Activated T-helper 1 cell treated with anti-CD3 and anti-CD28 coated beads, Interleukin-12 subunit alpha, Interleukin-12 subunit beta, Interleukin-2, Interleukin-4 antibody, amounts not matched to agents 30 ng/mL and 10 ng/mL and 1 ng/mL, durations not matched to agents 14 hours and 24 hours and 36 hours (primary cell): ENCODE measurements at places on chromosomes 2 and 18. TPM values are rescaled to one million over a fixed set of nuclear protein-coding genes. Genes with fewer than 3 reads are reported as not detected.

DNA sequence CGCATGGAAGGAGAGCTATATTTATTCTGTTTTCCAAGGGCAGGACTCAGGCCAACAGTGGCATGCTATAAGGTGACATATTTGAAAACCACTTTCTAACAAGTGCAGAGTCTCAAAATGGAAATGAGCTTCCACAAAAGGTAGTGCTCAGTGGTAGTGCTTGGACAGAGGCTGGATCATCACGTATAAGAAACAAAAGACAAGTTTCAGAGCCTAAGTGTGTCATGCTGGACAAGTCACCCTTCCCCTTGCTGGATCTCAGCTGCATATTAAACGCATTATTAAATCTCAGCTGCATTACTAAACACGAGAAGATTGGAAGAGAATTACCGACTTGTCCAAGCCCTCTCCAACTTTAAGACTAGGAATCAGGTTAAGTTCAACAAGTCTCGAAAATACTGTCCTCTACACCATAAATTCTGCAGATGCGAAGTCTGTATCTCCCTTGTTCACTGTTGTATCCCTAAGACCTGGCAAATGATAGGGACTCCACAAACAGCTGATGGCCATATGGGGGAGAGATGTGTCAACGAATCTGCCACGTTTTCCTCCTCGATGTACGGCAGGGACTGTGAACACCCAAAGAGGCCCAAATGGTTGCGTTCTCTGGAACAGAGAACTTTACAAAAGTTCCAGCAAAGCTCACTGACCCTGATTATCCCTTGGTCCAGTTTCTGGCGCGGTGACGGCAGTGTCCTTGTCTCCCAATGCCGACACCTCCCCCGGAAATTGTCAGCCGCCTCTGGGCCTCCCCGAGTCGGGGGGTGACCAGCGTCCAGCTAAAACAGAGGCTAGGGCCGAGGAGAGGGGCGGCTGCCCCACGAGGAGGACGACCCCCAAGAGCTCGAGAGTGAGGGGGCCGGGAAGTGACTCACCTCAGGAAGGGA is 611 bp downstream of the NOL10 start:
- no peak overlapping the region for H3K4me3 ChIP-seq
- peaks cover 8% of the 10 kb centered on the region for H3K4me1 ChIP-seq
- H3K27ac ChIP-seq = no peak overlapping the region
- no peaks in the 10 kb centered on the region for H3K27me3 ChIP-seq

GRCh38 chr2:18479947-18480369 is 80.5 kb downstream of the RDH14 start:
- no peaks in the 10 kb centered on the region for H3K4me1 ChIP-seq
- no peak overlapping the region for H3K27ac ChIP-seq
- H3K27me3 ChIP-seq = no peaks in the 10 kb centered on the region

DNA sequence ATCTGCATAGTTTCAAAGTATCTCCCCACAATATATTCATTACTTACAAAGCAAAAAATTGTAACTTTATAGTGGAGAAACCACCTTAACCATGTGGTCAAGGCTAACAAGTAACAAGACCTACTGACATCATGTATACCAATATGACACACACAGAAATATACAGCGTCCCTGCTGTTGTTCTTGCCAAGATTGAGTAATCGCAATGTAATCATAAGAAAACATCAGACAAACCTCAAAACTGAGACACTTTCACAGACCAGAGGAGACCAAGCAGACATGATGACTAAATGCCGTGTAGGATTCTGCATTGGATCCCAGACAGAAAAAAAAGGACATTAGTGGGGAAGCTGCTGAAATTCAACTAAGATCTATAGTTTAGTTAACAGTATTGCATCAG is 123.0 kb downstream of the ACAA2 start:
- H3K27me3 ChIP-seq = peaks cover 3% of the 10 kb centered on the region
- H3K36me3 ChIP-seq = no peaks in the 10 kb centered on the region
- no peak overlapping the region for H3K27ac ChIP-seq
- H3K4me3 ChIP-seq = no peak overlapping the region
- no peak for DNase-seq

- DNase-seq = no peak
- peaks cover 4% of the 10 kb centered on the region for H3K27me3 ChIP-seq
- peaks cover 5% of the 10 kb centered on the region for H3K36me3 ChIP-seq
- H3K4me1 ChIP-seq = peaks cover 58% of the 10 kb centered on the region
- peak overlapping the region; percentile 56 for H3K27ac ChIP-seq
Measured at GRCh38 chr2:10305715-10306114, 3.0 kb downstream of the HPCAL1 start.

GRCh38 chr2:55159037-55159651 is 72.9 kb downstream of the CLHC1 start:
- H3K36me3 ChIP-seq = no peaks in the 10 kb centered on the region
- H3K4me3 ChIP-seq = no peak overlapping the region
- DNase-seq = no peak
- peaks cover 13% of the 10 kb centered on the region for H3K4me1 ChIP-seq

DNA sequence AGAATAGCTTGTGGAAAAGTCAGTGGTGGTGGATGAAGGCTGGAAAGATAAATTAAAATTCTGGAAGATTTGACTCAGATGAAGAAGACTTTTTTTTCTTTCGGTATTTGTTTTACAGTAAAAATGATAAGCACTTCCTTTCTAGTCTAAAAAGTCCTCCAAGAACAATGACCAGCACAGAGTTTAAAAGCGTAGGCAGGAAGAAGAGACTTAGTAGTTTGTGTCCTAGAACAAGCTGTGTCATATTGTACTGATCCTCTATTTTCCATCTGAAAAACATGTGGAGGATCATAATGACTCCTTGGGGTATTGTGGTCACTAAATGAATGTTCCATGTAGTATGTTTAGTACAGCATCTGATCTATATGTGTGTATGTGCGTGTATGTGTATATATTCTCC is 132.4 kb upstream of the FSHR start:
- H3K36me3 ChIP-seq = no peaks in the 10 kb centered on the region
- no peak overlapping the region for H3K27ac ChIP-seq
- no peaks in the 10 kb centered on the region for H3K4me1 ChIP-seq
- no peaks in the 10 kb centered on the region for H3K27me3 ChIP-seq

- no peak overlapping the region for H3K27ac ChIP-seq
- peak overlapping the region; percentile 13 for H3K4me3 ChIP-seq
- peaks cover 13% of the 10 kb centered on the region for H3K4me1 ChIP-seq
- H3K36me3 ChIP-seq = peaks cover 1% of the 10 kb centered on the region
- DNase-seq = peak; percentile 32
Measured at GRCh38 chr2:169767243-169767888, 31.3 kb upstream of the SSB start.

- H3K4me3 ChIP-seq = no peak overlapping the region
- no peak overlapping the region for H3K27ac ChIP-seq
- no peaks in the 10 kb centered on the region for H3K36me3 ChIP-seq
- no peaks in the 10 kb centered on the region for H3K27me3 ChIP-seq
- no peaks in the 10 kb centered on the region for H3K4me1 ChIP-seq
Measured at GRCh38 chr2:14896330-14897030, 264.0 kb downstream of the LRATD1 start.

GRCh38 chr2:36734304-36734703 is 37.8 kb downstream of the VIT start:
- H3K36me3 ChIP-seq = no peaks in the 10 kb centered on the region
- H3K27me3 ChIP-seq = peaks cover 4% of the 10 kb centered on the region
- no peaks in the 10 kb centered on the region for H3K4me1 ChIP-seq
- DNase-seq = no peak
- H3K27ac ChIP-seq = no peak overlapping the region

DNA sequence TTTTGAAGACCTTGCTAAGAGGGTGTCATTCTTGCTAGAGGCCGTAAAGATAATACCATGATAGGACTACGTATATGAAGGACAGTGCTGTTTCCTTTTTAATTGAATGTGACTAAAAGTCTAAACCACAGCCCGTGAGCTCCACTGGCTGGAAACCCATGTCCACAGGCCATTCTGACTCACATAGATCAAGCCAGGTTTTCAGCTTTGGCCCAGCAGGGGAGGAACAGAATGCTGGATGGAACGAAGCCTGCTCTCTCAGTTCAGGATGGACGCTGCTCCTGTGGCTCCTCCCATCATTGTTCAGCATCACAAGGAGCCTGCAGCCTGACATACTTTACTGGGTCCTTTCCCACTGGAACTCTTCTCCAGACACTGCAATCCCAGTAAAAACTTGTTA is 47.6 kb downstream of the ALPK2 start:
- no peaks in the 10 kb centered on the region for H3K36me3 ChIP-seq
- no peak overlapping the region for H3K27ac ChIP-seq
- peaks cover 17% of the 10 kb centered on the region for H3K27me3 ChIP-seq
- no peak overlapping the region for H3K4me3 ChIP-seq
- H3K4me1 ChIP-seq = peaks cover 29% of the 10 kb centered on the region

DNA sequence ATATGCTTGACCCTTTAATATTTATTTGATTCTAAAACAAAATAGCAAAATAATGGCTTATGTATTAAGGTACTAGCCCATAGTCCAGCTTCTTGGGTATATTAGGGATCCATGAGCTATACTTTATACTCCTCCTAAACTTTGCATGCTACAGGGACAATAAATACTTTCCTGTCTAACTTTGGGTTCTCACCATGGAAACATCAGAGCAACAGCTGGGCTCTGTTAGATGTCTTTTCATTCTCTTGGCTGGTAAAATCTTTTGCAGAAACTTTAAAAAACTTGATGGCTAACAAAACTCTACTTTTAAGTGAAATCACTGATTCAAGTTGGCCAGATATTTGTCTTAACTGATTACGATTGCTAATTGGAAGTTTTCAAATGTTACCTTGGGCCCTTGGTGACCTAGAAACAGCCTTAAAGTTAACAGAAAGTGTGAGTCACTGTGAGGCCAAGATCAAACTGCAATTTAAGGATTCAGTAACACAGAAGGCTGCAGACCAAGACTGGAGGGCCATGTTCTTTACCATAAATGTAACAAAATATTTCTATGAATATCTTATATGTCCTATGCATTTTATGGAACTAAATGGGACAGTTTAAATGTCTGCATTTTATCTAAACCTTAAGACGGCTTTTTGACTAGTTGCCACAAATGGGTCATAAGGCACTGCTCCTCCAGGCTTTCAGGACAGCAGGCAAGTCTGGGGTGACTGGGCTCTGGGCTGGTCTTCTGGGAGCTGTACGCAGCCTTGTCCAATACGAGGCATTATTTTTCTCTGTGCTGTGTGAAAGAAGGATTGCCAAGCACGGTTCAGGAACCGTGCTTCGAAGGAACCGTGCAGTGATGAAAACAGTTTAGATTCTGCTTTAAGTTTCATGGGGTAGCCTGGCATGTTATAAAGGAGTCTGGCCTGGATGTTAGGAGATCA is 188.5 kb downstream of the TPGS2 start:
- H3K27me3 ChIP-seq = peaks cover 3% of the 10 kb centered on the region
- no peak overlapping the region for H3K27ac ChIP-seq
- H3K36me3 ChIP-seq = no peaks in the 10 kb centered on the region
- no peaks in the 10 kb centered on the region for H3K4me1 ChIP-seq

GRCh38 chr18:42760290-42760689 is 355.2 kb downstream of the RIT2 start:
- no peak overlapping the region for H3K4me3 ChIP-seq
- H3K4me1 ChIP-seq = no peaks in the 10 kb centered on the region
- no peak overlapping the region for H3K27ac ChIP-seq
- DNase-seq = no peak

- no peaks in the 10 kb centered on the region for H3K36me3 ChIP-seq
- no peak for DNase-seq
- H3K4me1 ChIP-seq = no peaks in the 10 kb centered on the region
- H3K4me3 ChIP-seq = no peak overlapping the region
- H3K27ac ChIP-seq = no peak overlapping the region
Measured at GRCh38 chr2:158825021-158825420, 29.9 kb downstream of the DAPL1 start.

DNA sequence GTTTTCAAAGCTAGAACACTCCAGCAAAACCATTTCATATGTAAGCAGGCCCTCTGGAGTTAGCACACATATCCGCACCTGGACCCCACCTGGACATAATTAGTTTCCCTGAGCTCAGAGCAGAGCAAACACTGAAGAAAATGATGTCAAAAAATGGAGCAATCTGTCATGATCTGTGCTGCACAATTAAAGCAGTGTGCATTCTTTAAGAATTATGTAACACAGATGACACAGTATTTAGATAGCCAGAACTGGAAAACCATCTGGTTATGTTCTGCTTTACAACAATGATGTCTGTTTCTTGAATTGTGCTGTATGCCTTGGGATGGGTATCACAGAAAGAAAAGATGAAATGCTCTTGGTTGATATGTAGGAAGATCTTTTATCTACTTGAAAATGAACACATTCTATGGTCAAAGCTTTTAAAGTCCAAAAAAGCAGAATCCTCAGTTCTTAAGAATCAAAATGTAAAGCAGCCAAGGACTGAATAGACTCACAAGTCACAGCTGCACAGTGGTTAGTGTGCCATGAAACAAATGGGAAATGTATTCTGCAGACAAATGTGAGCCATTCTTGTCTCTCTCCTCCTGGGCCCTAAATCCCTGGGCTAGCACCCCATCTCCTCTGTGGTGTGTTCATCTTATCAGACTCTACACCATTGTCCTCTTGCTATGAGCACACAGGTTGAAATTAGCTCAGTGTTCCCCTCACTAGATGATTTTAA is 36.8 kb downstream of the HRH4 start:
- H3K36me3 ChIP-seq = no peaks in the 10 kb centered on the region
- H3K27ac ChIP-seq = no peak overlapping the region
- H3K27me3 ChIP-seq = peaks cover 21% of the 10 kb centered on the region
- H3K4me1 ChIP-seq = no peaks in the 10 kb centered on the region

DNA sequence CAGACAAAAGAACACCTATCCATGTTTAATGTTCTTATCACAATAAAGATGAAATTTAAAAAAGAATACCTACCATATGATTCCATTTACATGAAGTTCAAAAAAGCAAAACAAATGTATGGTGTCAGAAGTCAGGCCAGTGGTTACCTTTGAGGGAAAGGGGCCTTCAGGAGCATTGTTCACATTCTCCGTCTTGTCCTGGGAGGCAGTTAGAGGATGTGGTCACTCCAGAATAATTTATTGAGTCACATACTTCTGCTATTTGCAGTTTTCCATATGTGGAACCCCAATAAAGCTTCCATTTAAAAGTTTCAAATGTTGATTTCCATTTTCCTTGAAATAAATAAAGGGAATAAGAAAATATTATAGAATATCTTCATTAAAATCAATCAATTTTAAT is 41.6 kb upstream of the POU3F3 start:
- H3K4me3 ChIP-seq = no peak overlapping the region
- H3K27ac ChIP-seq = no peak overlapping the region
- H3K27me3 ChIP-seq = no peaks in the 10 kb centered on the region
- H3K36me3 ChIP-seq = no peaks in the 10 kb centered on the region

Gene HRH4
- total RNA-seq = 1.7 and 1.9 TPM in 2 replicates

Gene FBXO41
- 29.3 and 30.9 TPM in 2 replicates for total RNA-seq

Gene RFTN2
- total RNA-seq = not detected in 2 replicates

Gene IGFBP5
- not detected in 2 replicates for total RNA-seq

Gene KIAA2012
- not detected in 2 replicates for total RNA-seq

Gene KYNU
- not detected in 2 replicates for total RNA-seq
